ENCODE measurements at places on chromosomes 16 and 17.

GRCh38 chr16:4613636-4614570 lies 785 bp downstream of the UBALD1 start:
- no peak for DNase-seq
- peak overlapping the region; percentile 92 for H3K4me3 ChIP-seq
- no peaks in the 10 kb centered on the region for H3K36me3 ChIP-seq
- peak overlapping the region; percentile 93 for H3K27ac ChIP-seq
- H3K4me1 ChIP-seq: peaks cover 30% of the 10 kb centered on the region

- no peak for DNase-seq
- H3K36me3 ChIP-seq: no peaks in the 10 kb centered on the region
- H3K27ac ChIP-seq: no peak overlapping the region
- no peaks in the 10 kb centered on the region for H3K4me1 ChIP-seq
Observed at GRCh38 chr17:41555105-41555887, 16.6 kb downstream of the KRT9 start.

GRCh38 chr16:56610017-56610608 lies 1.7 kb downstream of the MT2A start:
- peak overlapping the region; percentile 40 for H3K4me3 ChIP-seq
- no peaks in the 10 kb centered on the region for H3K27me3 ChIP-seq
- H3K36me3 ChIP-seq: no peaks in the 10 kb centered on the region
- DNase-seq: peak; percentile 79
- peak overlapping the region; percentile 75 for H3K27ac ChIP-seq
- peaks cover 14% of the 10 kb centered on the region for H3K4me1 ChIP-seq

GRCh38 chr16:54936201-54936978 lies 5.7 kb downstream of the IRX5 start:
- no peak for DNase-seq
- H3K4me1 ChIP-seq: peaks cover 10% of the 10 kb centered on the region
- no peaks in the 10 kb centered on the region for H3K27me3 ChIP-seq
- no peak overlapping the region for H3K4me3 ChIP-seq

- H3K36me3 ChIP-seq: no peaks in the 10 kb centered on the region
- H3K4me3 ChIP-seq: no peak overlapping the region
- H3K27me3 ChIP-seq: no peaks in the 10 kb centered on the region
- H3K4me1 ChIP-seq: no peaks in the 10 kb centered on the region
Observed at GRCh38 chr17:12349297-12349696, 316.4 kb upstream of the MYOCD start.

DNA sequence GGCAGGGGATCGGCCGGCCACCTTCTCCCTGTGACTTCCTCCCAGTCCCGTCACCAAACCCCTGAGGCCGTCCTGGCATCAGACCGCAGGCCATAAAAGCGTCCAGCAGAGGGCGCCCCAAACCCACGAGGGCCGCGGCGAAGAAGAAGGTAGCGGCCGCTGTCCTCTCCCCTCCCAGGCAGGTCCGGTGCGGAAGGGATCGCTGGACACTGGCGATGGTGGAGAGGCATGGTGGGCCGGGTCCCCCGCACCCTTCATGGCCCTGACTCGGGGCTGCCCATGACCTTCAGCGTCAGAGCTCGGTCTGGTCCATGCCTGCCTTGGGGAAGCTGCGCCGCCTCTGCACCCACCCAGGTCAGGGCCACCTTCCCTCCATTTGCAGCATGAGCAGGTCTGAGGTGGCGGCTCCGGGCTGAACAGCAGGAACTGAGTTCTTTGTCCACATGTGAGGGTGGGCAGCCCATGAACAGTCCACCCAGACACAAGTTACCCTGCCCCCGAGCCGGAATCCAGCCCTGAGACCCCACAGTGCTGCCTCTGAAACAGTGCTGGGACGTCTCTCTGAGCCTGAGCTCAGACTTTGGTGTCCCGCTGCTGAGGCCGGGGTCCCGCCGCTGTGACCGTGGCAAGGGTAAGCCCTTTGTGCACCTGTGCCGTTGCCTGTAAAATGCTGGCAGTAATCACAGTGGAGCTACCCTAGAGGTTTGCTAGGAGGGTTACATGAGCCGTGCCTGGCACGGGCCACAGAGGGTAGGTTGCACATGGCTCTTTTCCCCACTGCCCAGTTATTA lies 40.8 kb upstream of the CMIP start:
- H3K27ac ChIP-seq: no peak overlapping the region
- no peaks in the 10 kb centered on the region for H3K36me3 ChIP-seq
- peak overlapping the region; percentile 33 for H3K4me3 ChIP-seq
- H3K4me1 ChIP-seq: peaks cover 6% of the 10 kb centered on the region
- DNase-seq: peak; percentile 92

- H3K4me1 ChIP-seq: no peaks in the 10 kb centered on the region
- no peak overlapping the region for H3K4me3 ChIP-seq
- H3K27me3 ChIP-seq: no peaks in the 10 kb centered on the region
Observed at GRCh38 chr17:66929591-66929990, 34.9 kb upstream of the CACNG4 start.

- DNase-seq: no peak
- no peak overlapping the region for H3K27ac ChIP-seq
- H3K27me3 ChIP-seq: no peaks in the 10 kb centered on the region
- no peak overlapping the region for H3K4me3 ChIP-seq
Observed at GRCh38 chr17:82570277-82570676, 50.7 kb downstream of the FOXK2 start.

DNA sequence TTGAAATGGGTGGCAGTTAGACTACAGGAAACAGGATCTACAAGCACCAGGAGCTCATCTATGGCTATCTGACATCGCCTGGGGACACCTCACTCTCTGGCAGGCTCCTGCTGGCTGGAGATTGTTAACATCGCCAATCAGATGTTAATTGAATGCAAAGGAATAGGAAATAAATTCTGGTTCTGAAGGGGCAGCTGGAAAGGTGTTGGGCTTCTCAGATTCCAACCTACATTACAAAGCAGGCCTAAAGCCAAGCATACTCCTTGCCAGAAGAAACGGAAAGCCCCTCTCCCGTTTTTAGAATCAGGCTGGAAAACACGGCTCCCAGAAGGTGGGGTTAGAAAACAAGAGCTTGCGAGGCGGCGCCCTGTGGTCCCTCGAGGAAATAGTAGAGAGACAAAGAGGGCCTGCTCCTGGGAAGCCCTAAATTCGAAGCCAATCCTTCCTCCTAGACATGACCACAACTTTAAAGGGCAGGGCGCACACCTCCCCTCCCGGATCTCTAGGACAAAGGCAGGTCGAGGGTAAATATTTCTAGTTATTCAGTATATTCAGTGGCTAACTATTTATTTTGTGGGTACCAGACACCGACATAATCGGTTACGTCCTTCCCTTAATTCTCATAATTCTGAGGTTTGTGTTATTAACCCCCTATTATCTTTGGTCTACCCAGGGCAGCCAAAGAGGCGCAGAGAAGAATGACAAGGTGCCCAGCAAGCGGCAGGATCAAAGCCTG lies 763 bp upstream of the TOM1L1 start:
- H3K36me3 ChIP-seq: no peaks in the 10 kb centered on the region
- H3K27me3 ChIP-seq: no peaks in the 10 kb centered on the region
- peaks cover 7% of the 10 kb centered on the region for H3K4me1 ChIP-seq
- H3K4me3 ChIP-seq: peak overlapping the region; percentile 32
- no peak overlapping the region for H3K27ac ChIP-seq

GRCh38 chr17:46869296-46869695 lies 17.9 kb downstream of the WNT9B start:
- no peaks in the 10 kb centered on the region for H3K36me3 ChIP-seq
- H3K27me3 ChIP-seq: no peaks in the 10 kb centered on the region
- no peak overlapping the region for H3K27ac ChIP-seq

GRCh38 chr16:87602001-87602775 lies at the start of gene JPH3:
JPH3 (plus strand) TSS chr16:87602508; CDS start chr16:87603147, 639 bp downstream.
- no peak for DNase-seq
- H3K27me3 ChIP-seq: peaks cover 22% of the 10 kb centered on the region
- H3K36me3 ChIP-seq: no peaks in the 10 kb centered on the region
- H3K4me3 ChIP-seq: peak within 1 kb of the TSS; percentile 27
- no peak within 1 kb of the TSS for H3K27ac ChIP-seq
- H3K4me1 ChIP-seq: peaks cover 5% of the 10 kb centered on the region
